ENCODE measurements at places on chromosomes 3 and 15.

DNA sequence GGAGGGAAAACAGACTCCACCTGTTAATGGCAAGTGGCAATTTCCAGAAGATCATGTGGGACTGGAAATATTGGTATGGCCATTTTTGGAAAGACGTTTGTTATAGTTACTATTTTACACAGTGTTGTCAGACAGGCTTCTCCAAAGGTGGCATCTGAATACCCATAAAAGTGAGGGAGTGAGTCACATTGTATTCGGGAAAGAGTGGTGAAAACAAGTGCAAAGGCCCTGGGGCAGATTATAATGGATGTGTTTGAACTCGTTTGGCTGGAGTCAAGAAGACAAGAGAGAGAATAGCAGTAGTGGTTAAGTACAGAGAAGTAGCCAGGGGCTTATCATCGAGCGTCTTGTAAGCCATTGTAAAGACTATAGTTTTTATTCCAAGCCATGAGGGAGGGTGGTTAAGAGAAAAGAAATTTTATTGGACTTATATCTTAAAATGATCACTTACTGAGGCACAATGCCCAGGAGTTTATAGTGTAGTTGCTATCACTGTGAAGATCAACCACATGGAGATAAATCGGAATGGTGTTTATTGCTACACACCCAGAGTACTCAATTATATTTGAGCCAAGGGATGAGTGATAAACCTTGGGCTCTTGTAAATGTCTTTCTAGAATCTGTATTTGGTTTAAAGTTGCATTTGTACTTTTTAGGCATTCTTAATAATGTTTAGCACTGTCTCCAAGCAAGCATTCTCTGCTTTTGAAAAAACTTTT, 212.8 kb upstream of the KBTBD8 start:
- no peak for DNase-seq

- DNase-seq: no peak
Observed at GRCh38 chr15:70545526-70545925, 217.8 kb downstream of the UACA start.

DNA sequence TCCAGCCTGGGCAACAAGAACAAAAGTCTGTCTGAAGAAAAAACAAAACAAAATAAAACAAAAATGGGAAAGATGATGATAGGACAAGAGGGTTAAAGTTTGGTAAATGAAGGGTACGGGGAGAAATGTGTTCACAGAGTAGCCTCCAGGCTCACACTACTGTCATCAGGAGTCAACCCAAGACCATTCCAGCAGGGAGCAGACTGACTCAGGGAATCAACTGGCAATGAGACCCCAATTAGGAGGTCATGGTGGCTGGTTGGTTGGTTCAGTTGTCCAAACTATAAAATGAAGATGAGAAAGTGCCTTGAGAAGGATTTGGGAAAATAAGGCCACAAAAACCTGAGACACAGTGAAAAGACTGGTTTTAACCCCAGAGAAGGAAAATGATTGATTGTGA, 51.8 kb downstream of the KLHL6 start:
- no peak for DNase-seq

- DNase-seq: no peak
Observed at GRCh38 chr3:58679974-58680666, 13.5 kb upstream of the FAM3D start.

- no peak for DNase-seq
Observed at GRCh38 chr3:95886616-95887015, 927.8 kb upstream of the EPHA6 start.

- no peak for DNase-seq
Observed at GRCh38 chr3:129558081-129558771, 15.3 kb downstream of the H1-8 start.

GRCh38 chr15:59662260-59662659, 4.9 kb upstream of the GTF2A2 start:
- DNase-seq: no peak

GRCh38 chr3:59374091-59374817, 324.4 kb upstream of the CFAP20DC start:
- no peak for DNase-seq

DNA sequence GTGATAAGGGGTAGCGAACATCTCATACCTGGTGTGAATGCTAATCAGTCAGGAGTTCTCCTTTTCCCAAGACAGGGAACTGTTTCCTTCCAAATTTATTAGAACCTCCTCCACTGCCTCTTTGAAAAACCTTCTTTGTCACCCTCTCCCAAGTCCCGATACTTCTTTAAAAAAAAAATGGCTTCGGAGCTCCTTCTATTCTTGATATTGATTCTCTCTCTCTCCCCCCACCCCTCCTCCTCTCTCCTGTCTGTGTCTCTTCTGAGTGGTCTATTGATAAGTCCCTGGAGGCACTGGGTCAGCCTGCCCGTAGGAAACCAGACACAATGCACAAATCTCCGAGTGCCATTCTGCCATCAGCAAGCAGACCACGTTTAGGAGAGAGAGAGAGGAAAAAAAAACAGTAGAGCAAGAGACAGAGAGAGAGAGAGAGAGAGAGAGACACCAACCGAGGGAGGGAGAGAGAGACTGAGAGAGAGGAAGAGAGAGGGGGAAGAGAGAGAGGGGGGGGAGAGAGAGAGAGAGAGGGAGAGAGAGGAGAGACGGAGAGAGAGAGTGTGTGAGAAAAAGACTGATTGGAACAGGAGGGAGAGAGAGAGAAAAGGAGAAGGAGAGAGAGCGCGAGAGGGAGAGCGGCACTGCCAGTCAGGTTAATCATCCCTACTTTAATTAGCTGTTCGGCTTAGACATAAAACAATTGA, 160.9 kb downstream of the TIGIT start:
- DNase-seq: peak; percentile 64

DNA sequence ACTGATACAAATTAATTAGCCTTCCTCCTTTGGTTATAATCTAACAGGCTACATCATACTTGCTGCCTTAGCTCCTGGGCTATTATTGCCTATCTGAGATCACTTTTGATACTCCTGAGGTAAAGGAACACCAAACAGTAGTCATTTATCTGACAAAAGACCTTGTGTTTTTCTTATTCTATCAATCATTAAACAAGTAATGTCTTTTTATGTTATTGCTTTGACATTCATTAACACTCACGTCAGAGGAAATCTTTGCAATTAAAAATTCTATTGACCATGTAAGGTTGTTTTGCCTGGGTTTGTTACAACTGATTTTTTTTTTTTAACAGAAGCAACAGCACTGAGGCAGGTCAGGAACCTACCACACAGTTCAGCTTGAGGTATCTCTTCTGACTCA, 366.3 kb downstream of the MECOM start:
- no peak for DNase-seq

GRCh38 chr15:27884726-27885125, 214.4 kb downstream of the OCA2 start:
- DNase-seq: no peak

DNA sequence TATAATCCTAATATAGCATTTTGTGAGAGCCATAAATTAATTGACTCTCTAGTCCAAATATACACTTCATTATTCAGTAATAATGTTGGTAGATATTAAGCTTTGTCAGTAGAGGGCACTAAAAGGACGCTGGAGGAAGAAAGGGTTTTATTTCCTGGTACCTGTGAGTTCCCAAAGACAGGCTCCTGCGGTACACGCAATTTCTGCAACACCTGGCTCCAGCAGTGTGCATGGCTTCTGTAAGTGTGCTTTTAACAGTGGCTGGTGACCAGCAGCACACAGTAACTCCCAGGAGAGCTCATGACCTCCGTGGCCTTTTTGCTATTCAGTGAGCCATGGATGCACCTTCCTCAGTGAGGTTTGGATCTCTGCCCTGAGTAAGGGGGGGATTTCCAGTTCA, 338.3 kb upstream of the ZNF385D start:
- peak; percentile 29 for DNase-seq

DNA sequence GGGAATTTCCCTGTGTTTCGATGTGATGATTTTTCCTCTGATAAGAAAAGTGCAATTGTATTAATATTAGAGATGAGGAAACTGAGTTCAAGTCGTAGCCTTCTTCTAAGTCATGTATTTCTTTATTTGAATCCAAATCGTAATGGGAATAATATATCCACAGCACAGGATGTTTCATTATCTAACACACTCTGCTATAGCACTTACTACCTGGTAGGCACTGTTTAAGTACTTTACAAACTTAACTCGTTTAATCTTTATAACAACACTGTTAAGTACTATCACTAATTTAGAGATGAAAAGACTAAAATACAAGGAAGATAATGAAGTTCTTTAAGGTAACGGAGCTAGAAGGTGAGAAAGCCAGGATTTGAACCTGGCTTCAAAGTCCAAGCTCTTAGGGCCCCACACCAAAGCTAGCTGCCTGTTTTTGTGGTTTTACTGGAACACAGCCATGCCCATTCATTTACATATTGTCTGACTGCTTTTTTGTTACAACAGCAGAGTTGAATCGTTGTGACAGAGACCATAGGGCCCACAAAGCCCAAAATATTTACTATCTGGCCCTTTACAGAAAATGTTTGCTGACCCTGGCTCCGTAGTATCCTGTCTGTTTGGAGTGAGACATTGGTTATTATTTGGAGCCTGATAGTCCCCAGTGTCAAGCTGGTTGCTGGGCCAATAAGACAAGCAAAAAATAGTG, 9.6 kb upstream of the ATP13A3 start:
- DNase-seq: peak; percentile 19
